Right renal pelvis (tissue), 4 donors: ENCODE measurements at places on chromosomes 13 and 19. TPM values are rescaled to one million over a fixed set of nuclear protein-coding genes. Genes with fewer than 3 reads are reported as not detected.

The CGB5 gene
- 0.29 TPM for polyA plus RNA-seq

The MUC16 gene
- polyA plus RNA-seq = 0.07 TPM

The EFNB2 gene
- 147 TPM for polyA plus RNA-seq

The ZNF729 gene
- polyA plus RNA-seq = 0.36 TPM

The RDH8 gene
- polyA plus RNA-seq = not detected

The ZFP14 gene
- 10.7 TPM for polyA plus RNA-seq

The S1PR5 gene
- 2.0 TPM for polyA plus RNA-seq
